ENCODE measurements at places on chromosomes 2 and 18. TPM values are rescaled to one million over a fixed set of nuclear protein-coding genes. Genes with fewer than 3 reads are reported as not detected.

WDR75 gene
- 41.4 TPM for total RNA-seq

VWA3B gene
- total RNA-seq = not detected

MFSD6 gene
- 31.0 TPM for total RNA-seq

CRYGD gene
- 0.76 TPM for total RNA-seq

ALKAL2 gene
- 1.0 TPM for total RNA-seq

C18orf32 gene
- 122 TPM for total RNA-seq

RSAD2 gene
- total RNA-seq = not detected

SSB gene
- 79.0 TPM for total RNA-seq

SERPINB3 gene
- not detected for total RNA-seq

LDLRAD4 gene
- 0.29 TPM for total RNA-seq

CHAC2 gene
- 1.7 TPM for total RNA-seq

- no peak overlapping the region for H3K27ac ChIP-seq
- peaks cover 4% of the 10 kb centered on the region for H3K27me3 ChIP-seq
- H3K4me1 ChIP-seq = peaks cover 5% of the 10 kb centered on the region
- no peak for DNase-seq
- no peaks in the 10 kb centered on the region for H3K36me3 ChIP-seq
Observed at GRCh38 chr18:12333506-12334290, 25.7 kb downstream of the TUBB6 start.

- H3K4me1 ChIP-seq = no peaks in the 10 kb centered on the region
- no peaks in the 10 kb centered on the region for H3K27me3 ChIP-seq
- no peaks in the 10 kb centered on the region for H3K36me3 ChIP-seq
- no peak for DNase-seq
Observed at GRCh38 chr2:194077366-194077765, 1579.7 kb upstream of the SLC39A10 start.

- H3K4me1 ChIP-seq = no peaks in the 10 kb centered on the region
- H3K4me3 ChIP-seq = no peak overlapping the region
- no peak for DNase-seq
Observed at GRCh38 chr2:164600763-164601162, 20.5 kb downstream of the GRB14 start.

- no peaks in the 10 kb centered on the region for H3K27me3 ChIP-seq
- no peak for DNase-seq
- no peak overlapping the region for H3K4me3 ChIP-seq
- peaks cover 6% of the 10 kb centered on the region for H3K36me3 ChIP-seq
- H3K4me1 ChIP-seq = peaks cover 9% of the 10 kb centered on the region
Observed at GRCh38 chr2:53755121-53755520, 12.5 kb upstream of the CHAC2 start.

- H3K36me3 ChIP-seq = no peaks in the 10 kb centered on the region
- DNase-seq = no peak
- no peak overlapping the region for H3K27ac ChIP-seq
- H3K4me3 ChIP-seq = no peak overlapping the region
- H3K4me1 ChIP-seq = peaks cover 9% of the 10 kb centered on the region
- peaks cover 8% of the 10 kb centered on the region for H3K27me3 ChIP-seq
Observed at GRCh38 chr2:200470230-200470629, 39.6 kb downstream of the KCTD18 start.

DNA sequence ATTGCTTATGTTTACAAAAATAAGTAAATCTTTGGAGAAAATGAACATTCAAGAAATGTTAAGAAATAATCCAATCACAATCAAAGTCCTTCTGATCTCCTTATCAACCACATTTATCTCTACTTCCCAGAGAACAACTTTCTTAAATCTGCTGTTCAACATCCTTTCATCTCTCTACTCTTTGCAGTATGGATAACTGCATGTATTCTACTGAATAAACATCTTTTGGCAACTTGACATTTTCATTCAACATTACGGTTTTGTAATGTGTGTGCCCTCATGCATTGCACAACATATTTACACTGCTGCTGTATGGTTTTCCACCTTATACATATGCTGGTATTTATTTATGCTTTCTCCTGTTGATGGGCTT lies 9.2 kb downstream of the CMPK2 start:
- H3K4me3 ChIP-seq = no peak overlapping the region
- H3K4me1 ChIP-seq = no peaks in the 10 kb centered on the region
- DNase-seq = no peak

GRCh38 chr2:167122389-167122788 lies 234.1 kb downstream of the XIRP2 start:
- DNase-seq = no peak
- no peaks in the 10 kb centered on the region for H3K27me3 ChIP-seq
- no peaks in the 10 kb centered on the region for H3K4me1 ChIP-seq
- no peak overlapping the region for H3K27ac ChIP-seq
- H3K4me3 ChIP-seq = no peak overlapping the region

DNA sequence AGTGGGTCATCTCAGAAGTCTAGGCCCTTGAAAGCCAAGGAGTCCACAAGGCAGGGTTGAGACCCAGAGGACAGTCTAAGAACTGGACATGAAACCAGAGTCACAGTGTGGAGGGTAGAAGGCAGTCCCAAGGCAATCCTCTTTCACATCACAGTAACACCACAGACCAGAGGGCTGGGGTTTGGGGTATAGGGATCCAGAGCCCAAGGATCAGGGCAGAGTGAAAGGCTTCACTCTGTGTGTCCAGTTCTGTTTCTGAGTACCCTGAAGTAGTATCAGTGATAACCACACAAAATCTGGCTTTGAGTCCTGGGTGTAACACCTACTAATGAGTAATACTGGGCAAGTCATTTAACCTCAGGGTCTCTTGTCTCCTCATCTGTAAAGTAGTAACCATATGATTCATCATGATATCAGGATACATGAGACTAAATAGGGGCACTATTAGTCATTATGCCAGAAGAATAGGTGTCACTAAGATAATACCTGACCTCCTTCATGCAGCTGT lies 91.0 kb downstream of the ICA1L start:
- no peaks in the 10 kb centered on the region for H3K36me3 ChIP-seq
- peaks cover 1% of the 10 kb centered on the region for H3K4me1 ChIP-seq
- H3K27ac ChIP-seq = no peak overlapping the region
- H3K4me3 ChIP-seq = no peak overlapping the region
- no peaks in the 10 kb centered on the region for H3K27me3 ChIP-seq

GRCh38 chr2:74503506-74504475 lies 3.7 kb downstream of the PCGF1 start:
- H3K27me3 ChIP-seq = peaks cover 40% of the 10 kb centered on the region
- peak overlapping the region; percentile 74 for H3K4me3 ChIP-seq
- DNase-seq = no peak
- H3K4me1 ChIP-seq = peaks cover 24% of the 10 kb centered on the region
- H3K27ac ChIP-seq = no peak overlapping the region
- H3K36me3 ChIP-seq = peaks cover 8% of the 10 kb centered on the region

DNA sequence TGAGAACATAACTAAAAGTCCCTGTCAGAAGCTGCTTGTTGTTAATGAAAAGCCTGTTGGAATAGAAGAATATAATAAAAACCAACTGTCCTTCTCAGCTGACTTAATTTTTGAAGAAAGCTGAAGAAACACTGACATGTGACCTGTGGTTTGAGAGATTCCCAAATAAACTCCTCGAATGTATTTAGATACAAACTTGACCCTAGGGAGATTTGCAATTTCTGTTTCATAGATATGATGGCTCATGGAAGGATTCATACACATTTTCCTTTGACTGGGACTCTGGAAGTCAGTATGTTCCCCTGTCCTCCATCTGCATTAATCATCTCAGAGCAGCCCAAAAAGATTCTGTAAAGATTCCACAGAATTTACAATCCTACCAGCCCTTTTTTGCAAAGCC lies 195.1 kb downstream of the TMEM247 start:
- H3K27ac ChIP-seq = no peak overlapping the region
- H3K4me3 ChIP-seq = no peak overlapping the region
- DNase-seq = no peak
- H3K27me3 ChIP-seq = peaks cover 2% of the 10 kb centered on the region
- peaks cover 14% of the 10 kb centered on the region for H3K36me3 ChIP-seq
- peaks cover 9% of the 10 kb centered on the region for H3K4me1 ChIP-seq

- H3K36me3 ChIP-seq = peaks cover 4% of the 10 kb centered on the region
- H3K27ac ChIP-seq = no peak overlapping the region
- H3K4me3 ChIP-seq = no peak overlapping the region
- no peaks in the 10 kb centered on the region for H3K4me1 ChIP-seq
Observed at GRCh38 chr2:72090781-72091482, 56.7 kb downstream of the CYP26B1 start.

DNA sequence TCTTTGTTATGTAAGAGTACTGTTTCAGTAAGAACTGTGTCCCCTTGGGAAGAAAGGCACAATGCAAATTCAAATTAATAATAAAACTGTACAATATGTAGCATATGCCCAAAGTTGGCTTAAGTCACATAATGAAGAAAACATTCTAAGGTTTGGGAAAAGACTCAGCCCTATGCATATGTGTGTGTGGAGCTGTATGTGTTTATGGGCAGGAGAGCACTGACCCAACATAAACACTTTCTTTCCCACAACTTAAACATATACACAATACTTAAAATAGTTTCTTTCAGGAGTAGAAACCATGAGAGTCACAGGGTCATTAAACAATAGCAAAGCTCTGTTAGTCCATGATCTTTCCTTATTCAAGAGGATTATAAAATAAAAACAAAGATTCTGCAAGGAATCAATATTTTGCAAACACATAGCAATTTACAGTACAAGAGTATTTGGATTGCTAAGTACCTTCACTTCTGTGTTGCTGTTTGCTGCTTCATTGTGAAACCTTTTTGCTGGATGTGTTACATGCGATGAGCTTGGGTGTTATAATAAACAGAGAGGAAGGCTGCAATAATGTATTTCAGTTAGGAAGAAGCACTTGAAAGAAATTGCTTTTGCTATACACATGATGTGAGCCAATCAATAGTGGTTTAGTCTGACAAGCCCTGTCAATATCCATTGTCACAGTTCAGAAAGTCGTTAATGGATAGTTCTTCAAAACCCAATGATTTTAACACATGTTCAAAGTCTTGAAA lies 347.3 kb downstream of the ARHGAP15 start:
- H3K36me3 ChIP-seq = no peaks in the 10 kb centered on the region
- DNase-seq = no peak
- peaks cover 5% of the 10 kb centered on the region for H3K27me3 ChIP-seq
- no peak overlapping the region for H3K27ac ChIP-seq
- no peak overlapping the region for H3K4me3 ChIP-seq

DNA sequence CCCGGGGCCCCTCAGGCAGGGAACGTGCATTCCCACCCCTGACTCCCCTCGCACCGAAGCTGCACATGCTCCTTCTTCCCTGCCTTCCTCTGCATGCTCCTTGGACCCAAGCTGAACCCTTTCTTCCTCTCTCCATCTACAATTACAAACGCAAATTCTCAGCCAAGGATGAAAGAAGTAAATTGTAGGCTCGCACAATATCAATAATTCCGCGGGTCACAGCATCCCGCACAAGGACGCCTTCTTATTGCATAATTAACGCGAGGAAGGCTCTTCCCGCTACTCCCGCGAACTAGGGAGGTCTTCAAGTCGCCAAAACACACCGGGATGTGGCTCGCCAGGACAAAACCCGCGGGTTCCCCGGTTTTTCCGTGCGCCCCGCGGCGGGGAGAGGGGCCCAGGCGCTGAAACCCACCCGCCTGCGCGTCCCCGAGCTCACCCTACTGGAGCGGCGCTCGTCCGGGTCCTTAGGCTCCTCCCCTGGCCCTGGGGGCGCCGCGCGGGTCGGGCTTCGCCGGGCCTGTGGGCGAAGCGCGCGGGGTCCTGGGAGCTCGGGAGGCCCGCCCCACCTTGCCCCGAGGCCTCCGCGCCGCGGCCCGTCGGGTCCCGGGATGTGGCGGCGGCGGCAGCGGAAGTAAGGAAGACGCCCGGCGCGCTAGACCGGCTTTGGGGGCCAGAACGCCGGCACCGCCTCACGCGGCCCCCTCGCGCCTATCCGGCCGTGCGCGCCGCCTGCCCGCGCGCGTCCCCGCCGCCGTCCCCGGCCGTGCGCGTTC lies at the start of gene CHST10:
CHST10 (minus strand) TSS at position 734 of the 776 bp plus-strand sequence. CDS start 10,993 bp downstream, outside the sequence.
- H3K27me3 ChIP-seq = peaks cover 2% of the 10 kb centered on the region
- DNase-seq = peak; percentile 80
- peak within 1 kb of the TSS; percentile 87 for H3K27ac ChIP-seq
- peak within 1 kb of the TSS; percentile 98 for H3K4me3 ChIP-seq
- no peaks in the 10 kb centered on the region for H3K36me3 ChIP-seq
- H3K4me1 ChIP-seq = peaks cover 22% of the 10 kb centered on the region

GRCh38 chr2:15669375-15669910 lies 77.8 kb downstream of the DDX1 start:
- H3K27me3 ChIP-seq = peaks cover 7% of the 10 kb centered on the region
- DNase-seq = no peak
- H3K27ac ChIP-seq = no peak overlapping the region
- peaks cover 17% of the 10 kb centered on the region for H3K4me1 ChIP-seq
- H3K4me3 ChIP-seq = no peak overlapping the region

- H3K4me3 ChIP-seq = no peak overlapping the region
- no peaks in the 10 kb centered on the region for H3K27me3 ChIP-seq
- H3K27ac ChIP-seq = no peak overlapping the region
- no peak for DNase-seq
- no peaks in the 10 kb centered on the region for H3K36me3 ChIP-seq
Observed at GRCh38 chr2:142938240-142938639, 60.8 kb downstream of the KYNU start.

DNA sequence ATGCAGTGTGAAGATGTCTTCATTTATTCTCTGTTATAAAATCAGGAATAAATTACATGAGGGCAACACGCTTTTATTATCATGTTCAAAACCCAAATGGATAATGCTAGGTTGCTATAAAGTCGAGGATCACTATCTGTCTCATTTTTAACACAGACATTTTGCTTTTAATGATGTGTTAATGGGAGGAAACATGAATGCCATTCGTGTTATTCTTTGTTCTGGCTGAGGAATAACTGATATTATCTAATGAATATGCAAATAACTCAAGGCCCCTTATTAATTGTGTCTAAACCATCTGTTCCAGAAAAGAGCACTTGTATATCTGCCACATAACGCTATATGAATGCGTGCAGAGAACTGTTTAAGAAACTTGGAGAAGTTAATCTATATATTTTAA lies 576.1 kb downstream of the DCDC2C start:
- no peaks in the 10 kb centered on the region for H3K36me3 ChIP-seq
- H3K4me3 ChIP-seq = no peak overlapping the region
- no peaks in the 10 kb centered on the region for H3K4me1 ChIP-seq
- H3K27me3 ChIP-seq = no peaks in the 10 kb centered on the region
- no peak for DNase-seq

GRCh38 chr2:209556354-209556961 lies 132.6 kb downstream of the MAP2 start:
- H3K27ac ChIP-seq = no peak overlapping the region
- H3K27me3 ChIP-seq = no peaks in the 10 kb centered on the region
- H3K4me1 ChIP-seq = no peaks in the 10 kb centered on the region
- DNase-seq = no peak

DNA sequence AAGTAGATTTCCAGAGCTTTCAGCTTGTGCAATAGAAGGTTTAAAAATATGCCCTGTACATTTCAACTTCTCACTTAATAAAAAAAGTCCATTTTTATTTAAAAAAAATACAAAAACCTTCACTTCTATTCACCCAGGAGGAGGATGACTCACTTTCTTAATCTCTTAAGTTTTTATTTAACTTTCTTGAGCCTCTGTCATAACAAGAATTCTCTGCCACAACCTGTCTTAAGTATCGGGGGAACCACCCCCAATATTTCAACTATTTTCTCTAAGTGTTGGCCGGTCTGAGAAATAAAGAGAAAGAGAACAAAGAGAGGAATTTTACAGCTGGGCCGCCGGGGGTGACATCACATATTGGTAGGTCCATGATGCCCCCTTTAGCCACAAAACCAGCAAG lies 58.4 kb downstream of the LRATD1 start:
- DNase-seq = no peak
- H3K27me3 ChIP-seq = no peaks in the 10 kb centered on the region
- H3K36me3 ChIP-seq = peaks cover 9% of the 10 kb centered on the region
- no peak overlapping the region for H3K27ac ChIP-seq
- H3K4me1 ChIP-seq = no peaks in the 10 kb centered on the region

- peaks cover 4% of the 10 kb centered on the region for H3K4me1 ChIP-seq
- H3K27me3 ChIP-seq = peaks cover 5% of the 10 kb centered on the region
- no peak overlapping the region for H3K4me3 ChIP-seq
- no peak for DNase-seq
- no peak overlapping the region for H3K27ac ChIP-seq
Observed at GRCh38 chr2:15720561-15721307, 129.1 kb downstream of the DDX1 start.
